ENCODE measurements at places on chromosomes 1 and 21.

- no peak for DNase-seq
Measured at GRCh38 chr1:233151861-233152260, 143.7 kb downstream of the PCNX2 start.

GRCh38 chr1:7962014-7962335 lies 464 bp downstream of the PARK7 start:
- no peak for DNase-seq

GRCh38 chr1:19495799-19496526 lies 10.6 kb upstream of the CAPZB start:
- DNase-seq: peak; percentile 6

DNA sequence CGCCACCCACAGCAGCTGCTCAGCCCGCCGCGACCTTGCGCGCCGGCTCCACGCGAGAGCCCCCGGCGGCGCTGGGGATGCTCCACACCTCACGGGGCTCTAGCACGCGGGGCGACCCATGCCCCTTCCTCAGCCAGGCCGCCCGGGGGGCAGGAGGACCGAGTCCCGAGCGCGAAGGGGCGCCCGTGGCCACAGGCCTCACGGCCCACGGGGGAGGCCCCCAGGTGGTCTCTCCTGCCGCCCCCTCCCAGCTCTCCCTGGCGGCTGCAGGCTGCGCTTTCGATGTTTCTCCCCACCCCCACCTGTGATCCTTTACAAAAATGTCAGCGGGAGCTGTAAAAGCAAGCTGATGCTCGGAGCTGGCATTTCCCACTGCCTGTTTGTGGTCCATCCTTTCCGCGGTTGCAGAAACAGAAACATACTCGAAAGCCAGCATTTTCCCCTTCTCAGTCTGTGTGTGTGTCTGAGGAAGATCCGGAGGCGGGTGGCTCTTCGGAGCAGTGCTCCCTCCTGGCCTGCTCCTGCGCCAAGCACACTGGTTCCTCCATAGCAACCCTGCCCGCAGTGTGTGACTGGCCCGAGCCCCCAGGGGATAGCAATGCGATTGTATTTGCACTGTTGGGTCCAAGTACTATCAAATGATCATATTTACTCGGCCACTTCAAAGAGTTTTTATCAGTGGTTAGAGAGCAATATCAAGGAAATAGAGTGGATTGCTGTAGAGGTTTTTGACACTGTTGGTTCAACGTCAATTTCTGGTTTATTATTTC lies 2.1 kb downstream of the KIF26B start:
- no peak for DNase-seq

DNA sequence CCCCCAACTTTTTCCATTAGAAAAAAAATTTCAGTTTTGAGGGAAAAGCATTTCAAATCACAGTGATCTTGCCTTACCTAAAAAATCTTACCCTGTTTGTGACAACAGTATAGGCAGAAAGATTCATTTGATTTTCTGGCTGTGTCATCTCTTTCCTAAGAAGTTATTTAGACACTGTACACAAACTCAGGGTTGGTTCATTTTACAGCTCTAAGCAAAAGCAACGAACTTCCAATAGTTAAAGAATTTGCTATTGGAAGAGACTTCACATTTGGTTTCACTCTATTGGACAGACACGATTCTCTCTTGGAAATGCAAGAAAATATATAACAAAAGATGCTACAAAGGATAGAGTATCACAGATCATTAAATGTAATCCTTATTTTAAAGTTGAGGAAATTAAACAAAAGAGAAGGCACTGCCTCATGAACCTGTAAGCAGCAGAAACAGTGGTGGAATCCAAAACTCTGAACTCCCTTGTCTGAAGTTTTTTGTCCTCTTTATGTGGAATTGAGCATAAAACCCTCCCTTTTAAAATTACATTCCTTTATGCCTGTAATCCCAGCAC lies 20.8 kb downstream of the EYA3 start:
- no peak for DNase-seq

DNA sequence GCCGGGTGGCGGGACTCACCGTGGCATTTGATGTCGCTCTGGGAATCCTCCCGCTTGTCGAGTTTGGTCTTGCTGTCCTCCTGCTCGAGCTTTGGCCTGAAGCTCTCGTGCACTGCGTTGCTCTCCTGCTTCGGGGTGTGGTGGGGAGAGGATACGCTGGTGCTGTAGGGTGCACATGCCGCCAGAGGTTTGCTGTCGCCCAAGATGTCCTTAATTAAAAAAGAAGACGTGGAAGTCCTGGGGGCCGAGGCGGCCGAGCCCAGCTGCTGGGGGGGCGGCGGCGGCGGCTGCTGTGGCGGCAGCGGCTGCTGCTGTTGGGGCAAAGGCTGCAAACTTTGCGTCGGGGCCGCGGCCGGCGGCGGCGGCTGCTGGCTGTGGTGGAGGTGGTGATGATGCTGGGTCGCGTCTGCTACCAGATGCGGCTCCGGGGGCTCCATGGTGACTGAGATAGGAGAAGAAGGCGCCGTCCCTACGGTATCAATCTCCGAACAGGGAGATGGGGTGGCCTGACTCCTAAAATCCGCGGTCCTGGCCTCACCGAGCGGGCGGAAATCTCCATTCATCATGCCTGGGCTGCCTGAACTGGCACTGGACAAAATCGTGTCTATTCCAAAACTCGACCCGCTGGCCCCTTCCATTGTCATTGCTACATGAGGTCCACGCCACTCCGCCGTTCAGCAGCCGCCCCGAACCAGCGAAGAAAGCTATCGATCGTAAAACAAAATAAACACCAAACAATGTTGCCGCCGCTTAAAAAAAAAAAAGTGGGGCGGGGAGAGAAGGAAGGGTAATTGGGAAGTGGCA lies at the start of gene BARHL2:
Gene BARHL2, minus strand, starts transcription at position 751 of the 804 bp plus-strand sequence. Its CDS starts 107 bp downstream, at position 644.
- DNase-seq: no peak

GRCh38 chr1:25003457-25004190 lies 73.5 kb upstream of the RUNX3 start:
- no peak for DNase-seq

- DNase-seq: no peak
Measured at GRCh38 chr21:43956019-43956669, 56.0 kb upstream of the TRAPPC10 start.

- DNase-seq: no peak
Measured at GRCh38 chr1:165897326-165898303, 70.2 kb downstream of the UCK2 start.

GRCh38 chr1:62229468-62229867 lies 34.8 kb downstream of the L1TD1 start:
- DNase-seq: no peak

GRCh38 chr1:3698660-3699408 lies 46.5 kb downstream of the TP73 start:
- no peak for DNase-seq

GRCh38 chr1:219215477-219215876 lies 41.8 kb downstream of the LYPLAL1 start:
- no peak for DNase-seq

DNA sequence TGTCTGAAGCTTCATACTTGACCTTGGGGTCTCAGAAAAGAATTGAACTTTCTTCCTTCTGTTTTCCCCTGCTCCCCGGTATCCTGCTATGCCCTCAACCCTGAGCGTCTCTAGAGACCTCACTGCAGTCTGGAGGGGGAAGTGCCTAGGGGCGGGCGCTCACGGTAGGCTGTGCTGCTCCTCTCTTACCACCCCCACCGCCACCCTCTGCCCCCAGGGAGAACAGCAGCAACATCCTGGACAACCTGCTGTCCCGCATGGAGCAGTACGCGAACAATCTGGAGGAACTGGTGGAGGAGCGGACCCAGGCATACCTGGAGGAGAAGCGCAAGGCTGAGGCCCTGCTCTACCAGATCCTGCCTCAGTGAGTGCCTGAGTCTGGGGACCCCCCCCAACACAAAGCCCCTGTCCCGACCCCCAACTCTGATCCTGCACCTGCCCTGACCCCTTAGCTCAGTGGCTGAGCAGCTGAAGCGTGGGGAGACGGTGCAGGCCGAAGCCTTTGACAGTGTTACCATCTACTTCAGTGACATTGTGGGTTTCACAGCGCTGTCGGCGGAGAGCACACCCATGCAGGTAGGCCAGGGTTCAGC lies 10.3 kb downstream of the NPR1 start:
- DNase-seq: no peak

DNA sequence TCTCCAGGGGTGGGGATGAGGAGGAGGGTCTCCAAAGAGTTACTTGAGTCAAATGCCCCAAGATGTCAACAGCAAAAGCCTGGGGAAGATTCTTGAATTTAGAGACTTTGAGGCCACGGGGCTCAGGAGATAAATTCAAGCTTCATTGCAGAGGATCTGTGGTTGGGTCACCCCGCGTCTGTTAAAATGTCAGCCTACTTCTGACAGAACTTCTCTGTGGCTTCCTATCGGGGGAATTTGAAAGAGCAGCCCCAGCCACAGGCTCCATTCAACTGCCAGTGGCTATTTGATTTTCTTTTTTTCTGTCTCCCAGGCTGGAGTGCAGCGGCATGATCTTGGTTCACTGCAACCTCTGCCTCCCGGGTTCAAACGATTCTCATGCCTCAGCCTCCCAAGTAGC lies 62.5 kb upstream of the EFHD2 start:
- DNase-seq: no peak

DNA sequence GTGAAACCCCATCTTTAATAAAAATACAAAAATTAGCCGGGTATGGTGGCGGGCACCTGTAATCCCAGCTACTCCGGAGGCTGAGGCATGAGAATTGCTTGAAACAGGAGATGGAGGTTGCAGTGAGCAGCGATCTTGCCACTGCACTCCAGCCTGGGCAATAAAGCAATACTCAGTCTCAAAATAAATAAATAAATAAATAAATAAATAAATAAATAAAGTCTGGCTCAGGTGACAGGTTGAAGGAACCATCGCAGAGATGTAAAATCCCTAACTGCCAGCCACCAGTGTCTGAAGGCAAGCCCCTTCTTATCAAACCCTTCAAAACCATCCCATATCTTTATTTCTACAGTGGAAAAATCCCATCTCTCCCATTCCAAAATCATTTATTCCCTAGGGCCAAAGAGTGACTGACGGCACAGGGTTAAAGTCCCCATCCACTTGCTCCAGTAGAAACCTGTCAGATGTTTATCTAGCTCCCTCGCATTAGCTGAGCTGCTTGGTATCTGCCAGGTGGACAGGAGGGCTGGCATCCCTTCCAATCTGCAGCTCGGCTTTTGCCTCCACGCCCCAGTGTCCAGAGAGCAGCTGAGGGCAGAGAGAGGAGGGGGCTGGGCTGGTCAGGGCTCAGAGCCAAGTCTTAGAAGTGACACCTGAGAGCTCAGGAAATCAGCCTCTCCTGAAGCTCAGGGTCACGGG lies 5.0 kb downstream of the CSRP1 start:
- no peak for DNase-seq

DNA sequence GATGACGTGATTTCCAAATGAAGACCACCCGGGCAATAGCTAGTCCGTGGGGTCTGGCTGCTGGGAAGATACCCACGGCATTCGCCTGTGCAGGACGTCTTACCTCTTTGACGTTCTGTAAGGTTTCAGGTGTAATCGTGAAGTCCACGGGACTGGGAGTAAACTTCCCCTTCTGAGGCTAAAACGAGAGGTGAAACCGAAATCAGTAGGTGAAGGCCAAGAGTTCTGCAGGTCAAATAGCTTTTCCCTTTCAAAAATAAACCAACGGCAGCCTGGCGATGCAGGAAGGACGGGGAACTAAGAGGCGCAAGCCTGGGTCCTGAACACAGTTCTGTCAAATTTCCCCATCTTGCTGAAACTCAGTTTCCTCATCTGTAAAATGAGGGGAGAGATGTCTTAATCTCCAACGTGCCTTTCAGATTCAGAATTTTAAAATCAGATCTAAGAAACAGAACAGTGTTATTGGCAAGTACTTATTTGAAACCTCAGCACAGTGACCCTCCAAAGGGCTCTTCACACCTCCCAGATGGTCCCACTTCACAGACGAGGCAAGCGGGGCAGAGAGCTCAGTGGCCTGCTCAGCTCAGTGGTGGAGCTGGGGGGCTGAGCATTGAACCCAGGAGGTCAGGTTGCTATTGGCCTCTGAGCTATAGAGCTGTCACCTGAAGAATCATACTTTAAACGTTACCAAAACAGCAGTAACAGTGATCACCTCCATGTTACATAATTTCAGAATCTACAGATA lies 34.7 kb downstream of the VPS26C start:
- DNase-seq: no peak

- no peak for DNase-seq
Measured at GRCh38 chr1:11358984-11359383, 86.0 kb downstream of the UBIAD1 start.

GRCh38 chr1:53546409-53547155 lies 87.4 kb downstream of the DMRTB1 start:
- DNase-seq: no peak

GRCh38 chr1:107255469-107255868 lies 114.6 kb downstream of the NTNG1 start:
- no peak for DNase-seq

- no peak for DNase-seq
Measured at GRCh38 chr1:241817956-241818612, 29.9 kb upstream of the EXO1 start.

- DNase-seq: no peak
Measured at GRCh38 chr1:166814611-166815010, 24.7 kb upstream of the POGK start.

GRCh38 chr1:18537386-18538306 lies 56.9 kb downstream of the KLHDC7A start:
- DNase-seq: no peak

DNA sequence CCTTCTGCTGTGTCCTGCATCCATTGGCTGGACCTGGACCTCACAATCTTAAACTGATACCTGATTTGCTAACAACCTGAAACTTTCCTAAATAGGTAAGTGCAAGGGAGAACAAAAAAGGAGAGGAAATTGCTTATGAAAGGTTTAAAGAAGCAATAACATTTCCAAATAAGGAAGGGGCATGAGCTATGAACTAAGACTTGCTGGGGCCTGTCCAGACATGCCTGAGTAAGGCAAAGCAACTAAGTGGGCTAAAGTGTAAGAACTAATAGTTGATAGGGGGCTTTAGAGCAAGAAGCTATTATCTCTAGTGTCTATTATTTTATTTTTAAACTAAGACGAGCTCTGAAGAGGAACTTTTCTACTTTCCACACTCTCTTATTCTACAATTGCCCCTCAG lies 11.6 kb downstream of the JMJD4 start:
- no peak for DNase-seq

DNA sequence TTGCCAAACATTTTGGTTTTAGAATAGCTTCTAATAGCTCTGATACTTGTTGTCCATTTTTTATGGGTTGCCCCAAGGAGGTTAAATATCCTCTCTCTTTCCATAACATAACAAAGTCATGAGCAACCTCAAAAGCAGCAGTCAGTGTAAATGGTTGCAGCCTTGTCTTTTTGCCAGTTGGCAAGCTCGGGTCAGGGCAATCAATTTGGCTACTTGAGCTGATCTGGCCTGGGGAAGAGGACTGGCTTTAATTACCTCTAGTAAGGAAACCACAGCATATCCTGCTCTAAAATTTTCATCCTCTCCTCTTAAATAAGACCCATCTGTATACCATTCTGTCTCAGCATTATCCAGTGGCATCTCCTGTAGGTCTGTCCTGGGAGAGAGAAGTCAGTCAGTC lies 21.2 kb upstream of the FMO4 start:
- no peak for DNase-seq

Data from NCI-H446 treated with DMSO at 0.1 percent for 48 hours (cell line).